Osteocyte (in vitro differentiated cells): ENCODE measurements at places on chromosomes 11 and 22. TPM values are rescaled to one million over a fixed set of nuclear protein-coding genes. Genes with fewer than 3 reads are reported as not detected.

The MS4A12 gene
- not detected in 2 replicates for total RNA-seq

- H3K4me3 ChIP-seq, result no peak overlapping the region
- no peaks in the 10 kb centered on the region for H3K36me3 ChIP-seq
- DNase-seq, result no peak
- H3K4me1 ChIP-seq, result peaks cover 30% of the 10 kb centered on the region
These were observed 65.3 kb upstream of the LINC01488 start for GRCh38 chr11:69416143-69416515.

GRCh38 chr22:19869497-19870152 lies 15.0 kb upstream of the GNB1L start:
- H3K4me1 ChIP-seq, result peaks cover 14% of the 10 kb centered on the region
- H3K27me3 ChIP-seq, result no peaks in the 10 kb centered on the region
- no peak overlapping the region for H3K4me3 ChIP-seq
- no peak for DNase-seq

- H3K27ac ChIP-seq, result no peak overlapping the region
- no peak for DNase-seq
- peaks cover 27% of the 10 kb centered on the region for H3K27me3 ChIP-seq
- no peaks in the 10 kb centered on the region for H3K36me3 ChIP-seq
- peaks cover 13% of the 10 kb centered on the region for H3K4me1 ChIP-seq
- H3K4me3 ChIP-seq, result no peak overlapping the region
These were observed 15.8 kb downstream of the ABTB2 start for GRCh38 chr11:34341931-34342533.

The MN1 gene
- total RNA-seq, result 145 and 153 TPM in 2 replicates

DNA sequence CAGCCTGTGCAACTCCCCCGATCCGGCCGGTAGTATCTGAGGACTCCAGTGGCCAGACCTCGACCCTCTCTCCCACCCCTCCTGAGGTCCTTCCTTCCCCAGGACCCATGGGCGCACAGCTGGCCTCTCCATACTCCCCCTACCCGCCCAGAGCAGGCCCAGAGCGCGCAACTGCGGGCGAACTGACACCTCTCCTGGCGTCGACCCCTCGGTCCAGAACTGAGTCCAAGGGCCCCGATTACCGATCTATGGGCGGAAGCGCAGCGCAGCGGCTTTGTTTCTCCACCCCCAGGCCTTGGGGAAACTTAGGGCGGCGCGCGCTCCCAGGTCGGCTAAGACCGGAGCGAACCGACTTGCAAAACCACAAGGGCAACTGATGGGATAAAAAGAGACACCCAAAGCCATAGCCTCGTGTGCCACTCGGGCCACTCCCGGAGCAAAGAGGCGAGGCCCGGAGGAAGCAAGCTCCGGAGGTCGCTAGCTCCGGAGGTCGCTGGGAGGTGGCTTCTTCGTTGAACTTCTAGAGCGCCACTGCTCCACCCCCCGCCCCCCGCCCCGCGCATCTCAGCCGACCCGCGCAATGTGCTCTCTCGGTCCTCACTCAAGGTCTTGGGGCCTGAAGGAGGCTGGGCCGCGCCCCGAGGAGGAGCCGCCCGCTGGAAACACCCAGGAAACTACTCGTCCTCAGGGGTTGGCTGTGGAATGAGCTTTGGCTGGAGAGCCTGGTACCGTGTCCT lies 9.8 kb upstream of the ALX4 start:
- peaks cover 92% of the 10 kb centered on the region for H3K27me3 ChIP-seq
- no peak overlapping the region for H3K4me3 ChIP-seq

DNA sequence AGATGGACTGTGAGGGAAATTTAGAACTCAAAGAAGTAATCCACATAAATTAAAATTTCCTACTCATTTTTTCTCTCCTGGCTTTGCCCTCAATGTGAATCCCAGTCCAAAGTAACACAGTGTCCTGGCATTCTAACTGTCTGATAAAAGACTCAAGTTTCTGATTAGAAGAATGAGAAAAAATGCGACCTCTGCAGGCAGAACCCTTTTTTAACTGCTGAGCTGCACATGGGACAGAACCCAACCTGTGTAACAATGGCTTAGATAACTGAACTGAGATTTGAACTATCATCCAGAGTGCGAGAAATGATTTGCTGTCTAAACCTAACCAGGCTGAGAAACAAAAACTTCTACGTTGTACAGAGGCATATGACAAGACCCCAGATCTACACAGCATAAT lies 385.6 kb upstream of the LRRC4C start:
- no peak overlapping the region for H3K27ac ChIP-seq
- H3K4me1 ChIP-seq, result no peaks in the 10 kb centered on the region
- no peak for DNase-seq
- no peaks in the 10 kb centered on the region for H3K36me3 ChIP-seq
- H3K4me3 ChIP-seq, result no peak overlapping the region

- peak; percentile 19 for DNase-seq
- H3K36me3 ChIP-seq, result peaks cover 7% of the 10 kb centered on the region
- H3K27ac ChIP-seq, result no peak overlapping the region
- H3K27me3 ChIP-seq, result no peaks in the 10 kb centered on the region
- H3K4me3 ChIP-seq, result no peak overlapping the region
These were observed 85.7 kb downstream of the TBC1D22A start for GRCh38 chr22:46848197-46848596.

The OR51B4 gene
- total RNA-seq, result not detected in 2 replicates

GRCh38 chr11:115653926-115654325 lies 149.7 kb upstream of the CADM1 start:
- H3K4me3 ChIP-seq, result no peak overlapping the region
- H3K36me3 ChIP-seq, result no peaks in the 10 kb centered on the region
- DNase-seq, result no peak
- H3K27me3 ChIP-seq, result peaks cover 62% of the 10 kb centered on the region
- H3K27ac ChIP-seq, result no peak overlapping the region

- no peak for DNase-seq
- no peak overlapping the region for H3K27ac ChIP-seq
- H3K4me1 ChIP-seq, result no peaks in the 10 kb centered on the region
- H3K4me3 ChIP-seq, result peak overlapping the region; percentile 57
- peaks cover 26% of the 10 kb centered on the region for H3K27me3 ChIP-seq
- no peaks in the 10 kb centered on the region for H3K36me3 ChIP-seq
These were observed 1.0 kb upstream of the BRSK2 start for GRCh38 chr11:1388763-1389102.

GRCh38 chr11:61964058-61964665 lies 3.3 kb downstream of the FTH1 start:
- H3K36me3 ChIP-seq, result peaks cover 38% of the 10 kb centered on the region
- peak overlapping the region; percentile 92 for H3K4me3 ChIP-seq
- no peaks in the 10 kb centered on the region for H3K27me3 ChIP-seq

DNA sequence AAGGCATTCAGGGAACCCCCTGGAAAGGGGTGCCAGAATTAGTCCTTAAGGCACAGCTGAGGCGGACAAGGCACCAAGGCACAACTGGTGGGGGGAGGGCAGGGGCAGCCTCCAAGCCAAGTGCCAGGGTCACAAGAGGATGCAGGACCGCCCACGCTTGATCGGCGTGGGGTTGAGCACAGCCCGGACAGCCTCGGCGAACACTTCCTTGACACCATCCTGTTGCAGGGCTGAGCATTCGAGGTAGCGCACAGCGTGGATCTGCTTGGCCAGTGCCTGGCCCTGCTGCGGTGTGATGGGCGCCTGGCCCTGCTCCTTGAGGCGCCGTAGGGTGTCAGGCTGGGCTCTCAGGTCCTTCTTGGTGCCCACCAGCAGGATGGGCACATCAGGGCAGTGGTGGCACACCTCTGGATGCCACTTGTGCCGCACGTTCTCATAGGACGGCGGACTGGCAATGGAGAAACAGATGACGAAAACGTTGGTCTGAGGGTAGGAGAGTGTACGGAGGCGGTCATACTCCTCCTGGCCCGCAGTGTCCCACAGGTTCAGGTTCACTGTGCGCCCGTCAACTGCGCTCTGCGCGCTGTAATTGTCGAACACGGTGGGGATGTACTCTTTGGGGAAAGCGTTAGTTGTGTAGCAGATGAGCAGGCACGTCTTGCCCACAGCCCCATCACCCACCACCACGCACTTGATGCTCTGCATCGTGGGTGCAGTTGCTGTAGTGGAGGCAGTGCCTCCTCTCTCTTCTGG lies 13.1 kb downstream of the RHOG start:
- DNase-seq, result no peak
- no peak overlapping the region for H3K27ac ChIP-seq
- H3K4me1 ChIP-seq, result peaks cover 2% of the 10 kb centered on the region
- H3K36me3 ChIP-seq, result peaks cover 23% of the 10 kb centered on the region
- no peak overlapping the region for H3K4me3 ChIP-seq

GRCh38 chr11:48011798-48012391 lies 31.5 kb downstream of the PTPRJ start:
- no peak overlapping the region for H3K4me3 ChIP-seq
- H3K27me3 ChIP-seq, result no peaks in the 10 kb centered on the region
- DNase-seq, result no peak

The SCGB1D2 gene
- total RNA-seq, result not detected in 2 replicates

DNA sequence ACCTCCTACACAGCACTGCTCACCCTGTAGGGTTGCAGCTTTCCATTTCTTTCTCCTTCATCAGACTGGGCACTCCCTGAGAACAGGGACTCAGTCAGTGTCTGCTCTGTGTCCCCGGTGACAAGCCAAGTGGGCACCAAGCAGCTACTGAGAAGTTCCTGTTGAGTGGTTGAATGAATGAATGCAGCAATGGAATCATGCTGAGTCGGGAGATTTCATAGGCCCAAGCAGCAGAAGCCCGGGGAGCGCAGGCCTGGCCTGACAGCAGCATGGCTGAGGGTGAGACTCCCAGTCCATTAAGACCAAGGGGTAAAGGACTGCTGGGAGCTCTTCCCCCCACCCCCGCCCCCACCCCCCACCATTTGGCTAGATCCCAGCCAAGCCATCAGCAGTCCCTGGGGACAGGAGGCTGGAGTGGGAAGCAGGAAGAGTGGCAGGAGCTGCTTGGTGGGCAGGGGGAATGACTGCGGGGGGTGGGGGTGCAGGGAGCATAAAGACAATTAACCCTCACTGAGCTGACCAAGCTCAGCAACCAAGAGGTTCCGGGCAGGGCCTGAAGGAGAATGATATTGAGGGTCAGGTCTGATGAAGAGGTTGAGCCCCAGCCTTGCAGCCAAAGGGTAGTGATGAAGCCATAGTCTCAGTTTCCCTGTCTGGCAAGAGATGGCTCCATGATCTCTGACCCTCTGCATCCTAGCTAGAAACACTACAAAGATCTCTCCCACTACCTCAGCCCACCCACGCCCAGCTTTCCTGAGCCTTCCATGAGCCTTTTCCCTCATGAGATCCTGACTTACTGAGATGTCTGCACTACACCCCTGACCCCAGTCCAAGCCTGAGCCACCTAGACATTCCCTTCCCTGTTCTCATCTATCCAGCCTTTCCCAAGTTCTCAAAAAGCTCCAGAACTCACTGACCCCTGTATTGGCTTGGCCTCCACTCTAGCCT lies 2.8 kb downstream of the PDE2A start:
- no peak overlapping the region for H3K27ac ChIP-seq
- no peaks in the 10 kb centered on the region for H3K4me1 ChIP-seq
- no peaks in the 10 kb centered on the region for H3K36me3 ChIP-seq
- H3K27me3 ChIP-seq, result peaks cover 61% of the 10 kb centered on the region
- no peak overlapping the region for H3K4me3 ChIP-seq
- no peak for DNase-seq

- H3K36me3 ChIP-seq, result no peaks in the 10 kb centered on the region
- H3K27ac ChIP-seq, result no peak overlapping the region
- no peaks in the 10 kb centered on the region for H3K4me1 ChIP-seq
- DNase-seq, result no peak
These were observed 41.7 kb downstream of the CASP12 start for GRCh38 chr11:104856607-104857006.

DNA sequence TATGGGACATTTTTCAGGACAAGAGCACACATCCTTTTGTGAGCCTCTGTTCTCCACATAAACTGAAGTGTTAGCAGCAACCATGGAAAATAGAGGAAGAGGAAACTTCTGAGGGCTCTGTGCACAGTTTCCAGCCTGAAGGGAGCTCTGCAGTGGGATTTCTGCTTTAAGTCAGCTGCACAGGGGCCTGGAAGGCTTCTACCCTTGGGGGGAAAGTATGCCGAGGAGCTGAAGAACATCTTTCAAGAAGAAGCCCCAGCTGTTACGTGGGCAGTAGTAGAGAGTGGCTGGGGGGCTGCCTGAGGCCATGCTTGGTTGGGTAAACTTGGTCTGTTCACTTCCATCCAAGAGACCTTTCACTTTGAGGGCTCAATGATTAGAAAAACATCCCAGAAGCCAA lies 82.7 kb upstream of the EED start:
- peak overlapping the region; percentile 21 for H3K27ac ChIP-seq
- DNase-seq, result no peak
- no peak overlapping the region for H3K4me3 ChIP-seq
- H3K27me3 ChIP-seq, result no peaks in the 10 kb centered on the region
- H3K36me3 ChIP-seq, result no peaks in the 10 kb centered on the region

DNA sequence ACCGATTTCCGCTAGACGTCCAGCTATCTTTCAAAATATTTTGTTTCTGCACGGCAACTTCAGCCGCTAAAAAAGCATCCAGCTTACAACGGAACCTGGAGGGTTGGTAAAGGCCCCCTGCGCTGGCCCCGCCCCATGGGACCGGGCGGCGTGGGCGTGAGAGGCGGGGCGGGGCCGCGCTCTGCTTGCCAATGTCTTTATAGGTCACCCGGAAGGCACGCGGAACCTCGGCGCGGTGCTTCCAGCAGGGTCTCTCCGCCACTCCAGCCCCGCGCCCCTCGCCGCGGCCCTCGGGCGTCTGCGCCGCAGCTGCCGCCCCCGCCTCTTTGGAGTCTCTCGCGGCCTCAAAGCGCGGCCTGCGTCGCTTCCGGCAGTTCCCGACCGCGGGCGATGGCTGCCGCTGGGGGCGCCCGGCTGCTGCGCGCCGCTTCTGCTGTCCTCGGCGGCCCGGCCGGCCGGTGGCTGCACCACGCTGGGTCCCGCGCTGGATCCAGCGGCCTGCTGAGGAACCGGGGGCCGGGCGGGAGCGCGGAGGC lies at the start of gene FDX1:
TSS of gene FDX1 (plus strand) at position 218 of the 536 bp plus-strand sequence. CDS start at position 391, 173 bp downstream.
- peak within 1 kb of the TSS; percentile 92 for H3K27ac ChIP-seq
- H3K4me1 ChIP-seq, result peaks cover 40% of the 10 kb centered on the region
- DNase-seq, result peak; percentile 94

The SCYL1 gene
- 103 and 104 TPM in 2 replicates for total RNA-seq

The DNAJB7 gene
- not detected in 2 replicates for total RNA-seq

The SMIM35 gene
- total RNA-seq, result not detected in 2 replicates

GRCh38 chr11:36409152-36409816 lies 100.8 kb downstream of the TRAF6 start:
- H3K4me3 ChIP-seq, result no peak overlapping the region
- H3K27me3 ChIP-seq, result no peaks in the 10 kb centered on the region
- H3K36me3 ChIP-seq, result peaks cover 69% of the 10 kb centered on the region
- no peak for DNase-seq
- H3K4me1 ChIP-seq, result peaks cover 53% of the 10 kb centered on the region

- no peak overlapping the region for H3K27ac ChIP-seq
- H3K36me3 ChIP-seq, result no peaks in the 10 kb centered on the region
- no peaks in the 10 kb centered on the region for H3K4me1 ChIP-seq
- H3K27me3 ChIP-seq, result peaks cover 3% of the 10 kb centered on the region
- H3K4me3 ChIP-seq, result no peak overlapping the region
These were observed 884.7 kb downstream of the BRD1 start for GRCh38 chr22:48942698-48943566.

The ASRGL1 gene
- 2.4 and 2.9 TPM in 2 replicates for total RNA-seq

The P4HA3 gene
- total RNA-seq, result 6.1 and 6.4 TPM in 2 replicates

The DDI1 gene
- total RNA-seq, result not detected in 2 replicates

DNA sequence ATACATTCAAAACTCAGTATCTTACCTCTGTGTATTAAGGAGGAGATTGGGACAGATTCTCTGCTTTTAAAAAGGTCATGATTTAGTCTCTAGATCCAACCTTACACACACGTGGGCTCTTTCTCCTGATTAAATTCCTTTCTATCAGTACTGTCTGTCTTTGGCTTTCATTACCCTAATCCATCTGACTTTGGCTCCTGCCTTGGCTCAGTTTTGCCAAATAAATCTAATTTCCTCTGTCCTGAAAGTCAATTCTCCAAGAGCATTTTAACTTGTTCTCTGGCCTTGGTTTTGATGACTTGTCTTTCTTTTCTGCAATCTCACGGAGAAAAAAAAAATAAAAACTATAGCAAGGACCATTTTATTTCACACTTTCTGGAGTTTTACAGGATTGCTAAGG lies 176.6 kb upstream of the PDGFD start:
- no peak overlapping the region for H3K27ac ChIP-seq
- no peaks in the 10 kb centered on the region for H3K36me3 ChIP-seq
- no peak overlapping the region for H3K4me3 ChIP-seq
- no peaks in the 10 kb centered on the region for H3K27me3 ChIP-seq
